ENCODE measurements at places on chromosomes 2 and 18.

DNA sequence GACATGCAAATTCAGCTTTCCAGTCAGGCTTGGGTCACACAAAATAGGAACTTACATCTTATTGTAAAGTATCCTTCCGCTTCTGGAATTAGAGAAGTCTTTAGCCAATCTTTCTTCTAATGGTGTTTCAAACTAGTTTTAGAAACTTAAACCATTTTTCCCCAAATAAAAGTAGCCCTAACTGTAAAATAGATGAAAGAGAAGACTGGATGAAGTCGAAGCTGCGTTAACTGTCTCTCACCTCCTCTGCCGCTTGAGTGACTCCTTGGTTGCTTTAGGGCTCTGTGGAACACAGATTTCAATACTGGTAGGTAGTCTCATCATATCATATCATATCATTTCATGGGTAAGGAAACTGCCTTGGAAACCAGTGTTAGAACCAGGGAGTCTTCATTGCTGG lies 498.4 kb downstream of the XIRP2 start:
- DNase-seq, result no peak

DNA sequence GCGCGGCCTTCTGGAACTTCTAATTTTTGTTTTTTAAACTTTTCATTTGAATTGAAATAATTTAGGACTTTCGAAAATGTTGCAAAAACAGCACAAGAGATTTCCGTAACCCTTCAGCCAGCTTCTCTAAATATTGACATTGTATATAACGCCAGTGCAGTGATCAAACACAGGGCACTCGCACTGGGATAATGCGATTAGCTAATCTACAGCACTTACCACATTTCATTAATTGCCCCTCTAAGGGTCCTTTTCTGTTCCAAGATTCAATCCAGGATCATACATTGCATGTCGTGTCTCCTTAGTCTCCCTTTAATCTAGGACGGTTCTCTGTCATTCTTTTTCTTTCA lies 343 bp upstream of the CD302 start:
- DNase-seq, result no peak

- no peak for DNase-seq
These were observed 55.4 kb upstream of the MAP2 start for GRCh38 chr2:209368406-209368805.

DNA sequence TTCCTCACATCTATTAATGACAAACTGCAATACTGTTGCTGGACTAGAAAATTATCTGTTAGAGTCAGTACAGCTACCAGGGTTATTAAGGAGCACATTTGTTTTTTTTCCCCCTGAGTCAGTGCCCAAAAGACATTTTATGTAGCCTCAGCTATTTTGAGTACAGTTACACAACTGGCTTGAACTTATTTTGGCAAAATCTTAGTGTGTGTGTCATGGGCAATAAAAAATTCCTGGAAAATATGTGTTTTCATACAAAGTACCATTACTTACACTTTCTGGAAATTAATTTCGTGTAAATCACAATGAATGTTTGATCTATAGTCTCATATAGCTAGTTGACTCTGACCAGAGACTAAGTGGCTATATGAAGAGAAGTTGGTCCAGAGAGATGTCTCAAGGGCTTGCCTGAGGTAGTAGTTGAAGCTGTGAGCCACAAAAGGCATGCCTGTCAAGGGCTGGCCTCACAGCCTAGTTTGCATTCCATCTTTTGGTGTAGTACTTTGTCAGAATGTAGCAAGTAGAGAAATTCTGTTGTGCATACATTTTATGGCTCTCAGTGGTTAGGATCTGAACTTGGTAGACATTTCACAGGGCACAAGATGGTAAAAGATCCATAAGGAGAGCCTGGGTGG lies 283.4 kb downstream of the MTX2 start:
- DNase-seq, result no peak

DNA sequence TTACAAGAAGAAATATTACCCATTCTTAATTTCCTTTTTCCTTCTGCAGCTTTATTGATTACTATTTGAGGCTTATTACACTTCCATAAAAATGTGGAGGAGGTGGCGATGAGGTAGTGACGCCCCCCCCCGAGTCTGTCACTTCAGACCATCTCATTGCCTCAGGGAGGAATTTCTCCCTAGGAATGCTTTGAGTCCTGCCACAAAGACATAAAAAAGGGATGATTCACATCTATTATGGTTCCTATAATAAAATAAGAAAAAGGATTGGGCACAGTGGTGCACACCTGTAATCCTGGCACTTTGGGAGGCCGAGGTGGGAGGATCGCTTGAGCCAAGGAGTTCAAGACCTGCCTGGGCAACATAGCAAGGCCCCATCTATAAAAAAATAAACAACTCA lies 93.7 kb downstream of the AOX1 start:
- DNase-seq, result no peak

DNA sequence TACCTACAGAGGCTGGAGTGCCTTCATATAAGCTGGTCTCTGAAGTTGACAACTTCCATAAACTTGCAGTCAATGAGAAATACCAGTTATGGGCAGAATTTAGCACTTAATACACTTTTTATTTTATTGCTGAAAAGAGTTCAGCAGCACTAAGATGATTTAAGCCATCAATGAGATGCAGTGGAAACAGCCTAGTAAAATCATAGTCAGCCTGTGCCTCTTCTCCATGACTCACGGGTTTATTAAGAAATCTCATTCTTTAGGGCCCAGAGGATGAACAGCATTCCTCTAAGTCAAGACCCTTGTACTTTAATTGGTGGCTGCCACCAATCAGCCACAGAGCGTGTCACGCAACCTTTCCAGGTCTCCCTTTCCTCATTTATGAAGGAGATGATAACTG lies 1357.9 kb upstream of the CELF4 start:
- no peak for DNase-seq

- DNase-seq, result no peak
These were observed 74.8 kb downstream of the CHST9 start for GRCh38 chr18:27110319-27110718.

DNA sequence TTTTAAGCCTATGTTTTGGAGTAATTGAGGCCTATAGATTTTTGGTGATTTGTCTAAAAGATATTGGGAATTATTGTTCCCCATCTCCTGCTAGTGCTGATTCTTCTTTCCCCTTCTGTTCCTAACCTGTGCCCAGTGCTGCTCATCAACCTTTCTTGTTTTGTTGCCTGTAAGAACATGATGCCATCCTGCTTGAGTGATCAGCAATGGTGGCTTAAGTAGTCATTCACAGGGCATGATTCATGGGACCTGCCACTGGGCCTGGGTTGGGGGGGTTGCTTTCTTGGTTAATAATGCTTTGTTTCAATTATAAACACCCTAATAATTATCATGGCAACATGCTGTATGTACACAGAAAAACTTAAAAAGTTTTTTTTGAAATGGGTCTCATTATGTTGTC lies 562.9 kb upstream of the SETBP1 start:
- DNase-seq, result no peak

GRCh38 chr2:8578335-8579244 lies 103.3 kb upstream of the ID2 start:
- no peak for DNase-seq

DNA sequence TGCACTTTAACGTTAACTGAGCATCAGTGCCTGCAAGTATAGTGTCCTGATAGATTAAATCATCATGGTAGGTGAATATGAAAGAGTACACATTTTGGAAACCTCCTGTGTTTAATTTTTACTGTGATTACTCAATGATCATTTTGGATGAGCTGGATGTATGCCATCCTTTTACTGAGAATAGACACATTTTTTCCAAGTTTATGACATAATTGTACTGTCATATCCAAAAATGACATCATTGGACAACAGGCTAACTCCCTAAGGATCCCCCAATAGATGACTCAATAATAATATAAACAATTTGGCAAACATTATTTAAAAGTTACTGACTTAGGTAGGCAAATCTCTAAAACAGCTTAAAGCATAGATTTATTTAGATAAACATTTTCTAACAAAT lies 410.8 kb upstream of the REG3G start:
- DNase-seq, result no peak

- no peak for DNase-seq
These were observed 5.0 kb upstream of the MYL12B start for GRCh38 chr18:3256693-3257626.

- no peak for DNase-seq
These were observed 11.1 kb downstream of the NDUFV2 start for GRCh38 chr18:9113468-9114149.

- DNase-seq, result no peak
These were observed 159.8 kb downstream of the ARHGAP15 start for GRCh38 chr2:143289025-143289424.

- DNase-seq, result no peak
These were observed 159.5 kb downstream of the ERBB4 start for GRCh38 chr2:212379103-212379502.

GRCh38 chr2:218849721-218850120 lies 9.9 kb upstream of the WNT6 start:
- DNase-seq, result no peak

- no peak for DNase-seq
These were observed 22.5 kb downstream of the DRC1 start for GRCh38 chr2:26424221-26424620.

DNA sequence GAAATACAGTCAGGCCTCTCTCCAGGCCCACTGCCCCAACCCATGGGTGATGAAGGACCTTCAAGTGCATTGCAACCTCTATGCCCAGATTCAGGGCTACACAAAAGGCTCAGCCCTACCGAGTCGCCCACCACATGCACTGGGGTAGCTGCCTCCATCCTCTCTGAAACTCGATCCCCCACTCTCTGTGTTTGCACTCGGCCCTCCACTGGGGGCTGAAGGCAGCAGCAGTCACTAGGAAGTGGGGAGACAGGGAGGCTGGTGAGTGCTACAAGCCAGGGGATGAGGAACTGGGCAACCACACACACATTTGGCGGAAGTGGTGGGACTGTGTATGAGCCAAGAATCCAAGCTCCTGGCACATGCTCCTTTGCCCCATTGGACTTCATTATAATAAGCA lies 94.6 kb downstream of the CERS6 start:
- no peak for DNase-seq

DNA sequence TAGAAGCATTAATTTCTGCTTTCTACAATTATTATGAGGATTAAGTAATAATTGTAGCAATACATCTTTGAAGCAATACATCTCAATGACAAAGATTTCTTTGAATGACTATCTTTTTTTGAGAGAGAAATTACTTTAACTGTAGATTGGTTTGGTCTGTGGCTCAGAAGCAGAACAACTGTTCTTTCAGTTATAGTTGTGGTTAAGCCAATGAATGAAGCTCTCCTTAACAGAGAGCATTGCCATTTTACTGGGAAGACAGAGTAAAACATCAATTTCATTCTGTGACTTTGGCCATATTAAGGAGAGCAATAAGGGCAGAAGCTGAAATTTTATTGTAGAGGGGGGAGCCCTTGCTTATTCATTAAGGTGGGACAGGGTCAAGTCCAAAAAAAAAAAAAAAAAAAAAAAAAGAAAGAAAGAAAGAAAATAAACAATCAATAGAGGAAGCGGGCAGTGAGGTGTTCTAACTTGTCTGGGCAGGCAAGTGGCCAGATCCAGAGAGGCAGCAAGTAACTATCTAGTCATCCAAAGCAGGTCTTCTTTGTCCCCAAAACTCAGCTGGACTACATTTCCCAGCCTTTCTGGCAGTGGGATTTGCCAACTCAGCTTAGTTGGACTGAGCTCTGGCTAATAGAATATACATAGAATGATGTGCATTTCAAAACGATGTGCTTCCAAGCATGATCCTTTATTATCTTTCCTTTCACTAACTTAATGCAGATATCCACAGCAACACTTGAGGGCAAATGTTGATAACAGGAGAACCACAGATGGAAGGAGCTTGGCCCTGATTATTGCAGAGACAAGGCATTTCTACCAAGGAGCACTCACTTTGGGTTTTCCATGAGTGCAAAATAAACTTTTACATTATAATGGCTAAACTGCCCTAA lies 462.7 kb upstream of the CDH20 start:
- no peak for DNase-seq

- peak; percentile 38 for DNase-seq
These were observed 333.4 kb downstream of the SETBP1 start for GRCh38 chr18:45014047-45014501.

DNA sequence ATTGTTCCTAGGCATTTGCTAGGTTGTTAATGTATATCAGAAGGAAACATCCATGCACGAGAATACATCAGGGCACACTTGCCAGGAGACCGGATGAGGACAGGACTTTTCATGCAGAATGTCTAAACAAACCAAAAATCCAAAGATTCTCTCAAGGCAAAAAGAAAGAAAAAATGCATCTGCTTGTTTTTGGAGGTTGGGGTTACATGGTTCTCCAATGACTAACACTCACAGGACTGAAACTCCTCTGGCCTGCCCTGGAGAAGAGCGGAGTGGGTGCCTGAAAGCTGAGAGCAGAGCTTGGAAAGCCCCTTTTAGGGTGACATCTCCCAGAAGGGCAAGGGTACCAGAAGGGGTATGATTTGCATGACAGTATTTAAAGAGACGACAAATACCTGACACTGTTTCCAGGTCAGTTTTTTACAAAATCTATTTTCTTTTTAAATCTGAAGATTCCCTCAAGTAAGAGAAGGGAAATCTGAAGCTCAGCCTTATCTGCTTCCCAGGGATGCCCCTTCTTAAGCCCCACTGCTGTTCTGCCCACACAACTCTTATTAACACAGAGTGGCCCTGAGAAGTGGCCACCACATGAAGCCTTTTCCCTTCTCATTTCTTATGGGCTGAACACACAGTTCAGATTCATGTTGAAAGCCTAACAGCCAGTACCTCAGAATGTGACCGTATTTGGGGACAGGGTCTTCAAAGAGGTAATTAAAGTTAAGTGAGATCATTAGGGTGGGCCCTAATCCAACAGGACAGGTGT lies 216.4 kb downstream of the STK39 start:
- DNase-seq, result no peak

DNA sequence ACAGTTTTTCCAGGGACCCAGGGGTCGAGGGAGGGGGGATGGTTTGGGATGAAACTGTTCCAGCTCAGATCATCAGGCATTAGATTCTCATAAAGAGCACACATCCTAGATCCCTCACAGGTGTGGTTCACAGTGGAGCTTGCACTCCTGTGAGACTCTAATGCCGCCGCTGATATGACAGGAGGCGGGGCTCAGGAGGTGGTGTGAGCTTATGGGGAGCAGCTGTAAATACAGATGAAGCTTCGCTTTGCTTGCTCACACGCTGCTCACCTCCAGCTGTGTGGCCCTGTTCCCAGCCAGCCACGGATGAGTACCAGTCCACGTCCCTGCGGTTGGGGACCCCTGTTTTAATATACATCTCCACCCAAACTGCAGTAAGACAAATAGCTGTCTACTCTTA lies 204.2 kb downstream of the AGAP1 start:
- no peak for DNase-seq

- peak; percentile 87 for DNase-seq
These were observed 112.5 kb downstream of the NCK2 start for GRCh38 chr2:105857076-105857740.

GRCh38 chr2:120491111-120491625 lies 145.2 kb downstream of the INHBB start:
- no peak for DNase-seq

GRCh38 chr2:230162981-230163380 lies 56.8 kb downstream of the SP110 start:
- no peak for DNase-seq

- no peak for DNase-seq
These were observed 32.4 kb upstream of the PPM1B start for GRCh38 chr2:44136252-44136651.

GRCh38 chr2:115484486-115484885 lies 1042.0 kb downstream of the DPP10 start:
- DNase-seq, result no peak
